ENCODE measurements at places on chromosomes 7 and 10.

GRCh38 chr7:73918926-73919693 lies 58.2 kb downstream of the TMEM270 start:
- no peak overlapping the region for H3K4me3 ChIP-seq
- no peak for DNase-seq
- H3K36me3 ChIP-seq, result no peaks in the 10 kb centered on the region
- no peak overlapping the region for H3K27ac ChIP-seq
- H3K4me1 ChIP-seq, result no peaks in the 10 kb centered on the region

DNA sequence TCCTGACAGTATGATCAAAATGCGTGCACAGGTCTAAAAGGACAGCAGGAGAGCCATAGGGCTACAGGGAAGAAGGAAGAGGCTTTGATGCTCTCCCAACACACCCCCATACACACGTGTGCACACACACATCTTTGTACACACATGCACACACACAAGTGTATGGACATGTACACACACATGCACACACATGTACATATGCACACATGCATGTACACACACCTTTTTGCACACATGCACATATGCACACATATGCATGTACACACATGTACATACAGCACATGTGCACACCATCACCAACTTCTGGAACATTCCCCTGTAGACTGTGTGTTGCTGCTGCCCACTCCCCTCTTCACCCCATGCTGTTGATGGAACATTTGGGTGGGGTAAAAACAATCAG lies 255.6 kb upstream of the CTBP2 start:
- DNase-seq, result no peak
- no peaks in the 10 kb centered on the region for H3K36me3 ChIP-seq
- peaks cover 28% of the 10 kb centered on the region for H3K27me3 ChIP-seq
- no peaks in the 10 kb centered on the region for H3K4me1 ChIP-seq

DNA sequence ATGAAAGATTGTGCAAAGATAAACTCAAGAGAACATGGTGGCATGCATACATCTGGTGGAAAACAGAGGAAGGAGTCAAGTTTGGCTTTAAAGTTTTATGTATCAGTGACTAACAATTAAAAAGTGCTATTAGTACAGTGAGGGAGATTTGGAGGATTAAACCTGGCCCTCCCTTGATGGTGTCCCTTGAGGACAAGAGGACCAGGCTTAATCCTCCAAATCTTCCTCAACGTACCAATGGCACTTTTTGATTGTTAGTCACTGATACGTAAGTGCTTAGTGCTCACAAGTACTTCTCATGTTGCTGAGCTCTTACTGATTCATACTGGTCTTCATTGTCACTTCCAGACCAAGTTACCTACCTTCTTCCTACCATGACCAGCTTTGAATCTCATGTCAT lies 47.2 kb upstream of the SEMA3E start:
- no peaks in the 10 kb centered on the region for H3K27me3 ChIP-seq
- H3K4me1 ChIP-seq, result peaks cover 7% of the 10 kb centered on the region

DNA sequence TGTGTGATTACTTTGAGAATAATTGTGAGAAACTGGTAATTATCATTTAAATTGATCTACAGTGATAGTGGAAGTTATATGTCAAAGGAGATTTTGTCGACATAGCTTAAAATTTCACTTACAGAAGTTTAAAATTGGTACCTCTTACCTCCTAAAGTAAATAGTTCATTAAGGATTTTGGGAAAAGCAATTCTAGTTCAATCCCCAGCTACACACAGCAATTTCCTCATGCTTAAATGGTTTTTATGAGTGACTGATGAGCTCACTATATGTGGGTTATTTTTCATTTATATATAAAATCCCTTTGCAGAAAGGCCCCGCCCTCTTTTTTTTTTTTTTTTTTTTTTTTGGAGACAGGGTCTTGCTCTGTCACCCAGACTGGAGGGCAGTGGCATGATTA lies 12.7 kb downstream of the KMT2E start:
- no peak overlapping the region for H3K4me3 ChIP-seq
- H3K27ac ChIP-seq, result no peak overlapping the region
- no peaks in the 10 kb centered on the region for H3K36me3 ChIP-seq
- peaks cover 29% of the 10 kb centered on the region for H3K4me1 ChIP-seq

- H3K4me3 ChIP-seq, result no peak overlapping the region
- no peaks in the 10 kb centered on the region for H3K36me3 ChIP-seq
- peaks cover 41% of the 10 kb centered on the region for H3K27me3 ChIP-seq
- H3K27ac ChIP-seq, result no peak overlapping the region
- no peak for DNase-seq
- H3K4me1 ChIP-seq, result no peaks in the 10 kb centered on the region
These were observed 97.7 kb upstream of the FAM204A start for GRCh38 chr10:118439824-118440223.

Data from Calu3 (cell line).